ENCODE measurements at places on chromosomes 1 and 21.
A peak's percentile ranks its signal among the peaks of the same experiment; 100 is the strongest.

GRCh38 chr1:1163538-1164070 is 10.1 kb upstream of the TTLL10 start:
- DNase-seq = no peak

DNA sequence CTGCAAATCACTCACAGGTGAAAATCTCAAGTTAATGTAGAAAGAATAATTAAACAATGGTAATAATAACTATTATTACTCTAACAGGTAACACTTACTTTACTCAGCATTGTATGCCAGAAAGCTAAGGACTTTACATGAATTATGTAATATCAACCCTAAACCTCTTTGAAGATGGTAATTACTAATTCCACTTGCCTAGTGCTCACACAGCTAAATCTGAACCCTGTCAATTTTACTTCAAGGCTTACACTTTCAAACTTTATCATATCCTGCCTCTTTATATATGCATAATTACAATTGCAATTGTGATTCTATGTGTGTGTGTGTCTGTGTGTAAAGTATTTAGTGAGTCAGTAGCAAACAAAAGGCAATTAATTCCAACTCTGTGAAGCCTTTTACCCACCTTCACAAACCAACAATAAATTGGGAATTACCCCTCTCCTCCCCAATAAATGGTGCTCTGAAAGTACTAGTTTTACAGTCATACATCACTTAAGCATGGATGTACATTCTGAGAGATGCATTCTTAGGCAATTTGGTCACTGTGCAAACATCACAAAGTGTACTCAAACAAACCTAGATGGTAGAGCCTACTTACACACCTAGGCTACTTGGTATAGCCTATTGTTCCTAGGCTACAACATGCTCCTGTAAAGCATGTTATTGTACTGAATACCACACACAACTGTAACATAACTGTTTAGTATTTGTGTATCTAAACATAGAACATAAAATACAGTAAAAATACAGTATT is 5.9 kb downstream of the ZNF644 start:
- no peak for DNase-seq

GRCh38 chr1:25486602-25487001 is 55.9 kb downstream of the MACO1 start:
- no peak for DNase-seq

- DNase-seq = no peak
Observed at GRCh38 chr1:972726-973458, 6.6 kb downstream of the PLEKHN1 start.

GRCh38 chr1:48563021-48563420 is 91.0 kb upstream of the SPATA6 start:
- DNase-seq = no peak

GRCh38 chr1:115426956-115427355 is 88.9 kb upstream of the NGF start:
- DNase-seq = no peak

- no peak for DNase-seq
Observed at GRCh38 chr1:20192871-20193411, 6.6 kb upstream of the PLA2G2C start.

DNA sequence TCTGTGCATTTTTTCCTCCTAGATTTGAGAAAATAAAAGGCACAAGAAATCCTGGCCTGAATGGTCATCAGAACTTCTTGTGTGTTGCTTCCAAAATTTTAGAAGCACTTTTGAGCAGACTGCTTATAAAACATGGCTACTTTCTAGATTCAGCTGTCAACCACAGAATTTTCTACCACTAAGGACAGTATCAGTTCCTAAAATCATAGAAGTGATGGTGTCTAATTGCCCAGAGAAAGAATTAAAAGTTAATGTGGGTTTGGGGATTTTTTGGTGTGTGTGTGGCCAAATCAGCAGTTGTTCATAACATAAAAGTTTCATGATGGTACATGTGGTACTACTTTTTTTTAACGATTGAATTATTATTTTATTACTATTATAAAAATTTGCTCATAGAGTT is 171.4 kb upstream of the SNX7 start:
- no peak for DNase-seq

GRCh38 chr1:232450615-232451014 is 179.3 kb downstream of the SIPA1L2 start:
- no peak for DNase-seq

DNA sequence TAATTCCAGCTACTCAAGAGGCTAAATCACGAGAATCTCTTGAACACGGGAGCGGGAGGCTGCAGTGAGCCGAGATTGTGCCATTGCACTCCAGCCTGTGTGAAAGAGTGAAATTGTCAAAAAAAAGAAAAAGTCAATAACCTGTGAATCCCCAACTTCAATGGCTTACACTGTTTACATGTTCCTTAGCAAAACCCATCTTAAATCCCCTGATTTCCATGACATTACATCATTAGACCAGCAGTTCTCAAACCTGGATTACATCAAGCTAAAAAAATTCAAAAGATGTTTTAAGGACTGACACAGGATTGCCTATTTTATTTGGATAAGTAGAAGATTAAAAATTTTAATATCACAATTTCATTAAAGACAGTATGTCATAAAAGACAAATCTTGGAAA is 12.4 kb downstream of the GPBP1L1 start:
- no peak for DNase-seq

DNA sequence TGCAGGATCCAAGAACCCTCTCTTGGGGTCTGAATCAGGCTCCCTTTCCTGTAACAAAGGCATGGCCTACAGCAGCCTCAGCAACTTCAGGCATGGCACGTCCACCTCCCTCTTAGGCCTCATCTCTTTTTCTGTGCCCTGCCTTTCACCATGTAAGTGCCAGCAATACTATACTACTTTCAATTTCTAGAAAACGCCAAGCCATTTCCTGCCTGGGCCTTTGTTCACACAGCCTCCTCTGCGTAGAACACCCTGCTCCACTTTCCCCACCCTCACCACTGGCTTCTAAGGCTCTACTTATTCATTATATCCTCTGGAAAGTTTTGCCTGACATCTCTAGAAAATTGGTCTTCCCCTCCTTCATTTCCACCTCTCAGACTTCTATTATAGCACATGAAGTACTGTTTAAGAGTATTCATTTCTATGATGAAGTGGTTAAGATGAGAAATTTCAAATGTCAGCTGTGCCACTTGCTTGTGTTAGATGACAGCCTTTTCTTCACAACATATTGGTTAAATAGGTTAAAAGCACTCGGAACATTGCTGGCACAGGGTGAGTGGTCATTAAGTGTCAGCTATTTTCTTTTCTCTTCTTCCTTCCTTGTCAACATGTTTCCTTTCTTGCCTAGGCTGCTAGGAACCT is 41.6 kb upstream of the VWA5B1 start:
- DNase-seq = no peak

DNA sequence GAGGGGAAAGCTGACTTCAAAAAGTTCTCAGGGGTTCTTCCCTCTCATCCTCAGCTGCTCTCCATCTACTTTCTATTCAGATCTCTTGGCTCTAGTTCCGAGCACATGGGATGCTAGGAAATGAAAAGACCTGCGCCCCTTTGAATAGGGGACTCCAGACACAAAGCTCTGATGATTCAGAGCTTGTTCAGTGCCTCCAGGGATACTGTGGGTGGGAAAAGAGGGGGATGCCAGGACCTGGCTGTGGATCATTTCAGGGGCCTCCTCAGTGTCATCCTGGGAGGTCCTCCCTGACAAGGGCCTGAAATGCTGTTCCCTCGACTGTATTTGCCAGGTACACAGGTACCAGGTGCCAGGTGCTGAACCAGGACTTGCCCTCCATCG is 943 bp upstream of the KIAA0040 start:
- DNase-seq = no peak

GRCh38 chr1:218383051-218383450 is 37.9 kb downstream of the TGFB2 start:
- DNase-seq = no peak

GRCh38 chr21:33121715-33122475 is 52.0 kb downstream of the OLIG1 start:
- no peak for DNase-seq

GRCh38 chr21:42542196-42542595 is 28.5 kb downstream of the SLC37A1 start:
- DNase-seq = no peak

GRCh38 chr1:186413319-186413718 is 37.7 kb downstream of the ODR4 start:
- no peak for DNase-seq

DNA sequence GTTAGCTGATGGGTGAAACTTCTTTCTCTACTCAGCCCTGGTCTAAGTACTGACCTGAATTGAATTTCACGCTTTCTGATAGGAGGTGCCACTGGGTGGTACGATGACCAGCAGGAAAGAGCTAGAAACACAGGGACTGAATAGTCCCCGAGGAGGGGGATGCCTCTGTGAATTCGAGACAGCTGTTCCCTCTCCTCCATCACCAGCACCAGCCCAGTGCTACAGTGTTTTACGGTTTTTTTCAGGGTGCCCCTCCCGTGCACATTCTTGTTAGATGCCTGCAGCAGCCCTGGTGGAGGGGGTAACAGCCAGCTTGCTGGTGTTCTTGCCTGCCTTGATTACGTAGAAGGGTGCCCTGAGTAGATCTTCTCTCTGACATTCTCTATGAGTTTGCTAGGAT is 7.1 kb downstream of the HUNK start:
- DNase-seq = no peak

DNA sequence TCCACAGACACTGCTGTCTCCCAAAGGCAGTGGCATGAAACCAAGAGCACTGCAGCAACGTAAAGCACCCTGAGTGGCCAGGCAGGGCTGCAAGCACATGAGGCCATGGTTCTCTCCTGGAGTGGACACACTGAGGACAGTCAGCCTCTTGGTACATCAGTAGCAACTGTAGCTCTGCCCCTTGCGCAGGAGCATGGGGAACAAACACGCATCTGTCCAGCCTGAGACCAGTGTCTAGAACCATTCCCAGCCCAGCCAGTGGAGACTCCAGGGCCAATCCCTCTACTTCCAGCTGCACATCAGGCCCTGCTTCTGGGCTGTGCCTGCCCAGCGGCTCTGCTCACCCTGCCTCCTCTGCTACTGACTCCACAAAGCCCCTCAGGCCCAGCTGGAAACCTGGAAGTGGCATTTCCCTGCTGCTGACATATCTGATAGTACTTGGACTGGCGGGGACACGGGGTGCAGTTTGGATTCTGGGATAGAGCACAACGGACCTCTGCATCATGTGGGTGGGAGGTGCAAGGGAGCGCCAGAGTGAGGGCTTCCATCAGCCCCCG is 49.0 kb downstream of the TOR1AIP2 start:
- no peak for DNase-seq

DNA sequence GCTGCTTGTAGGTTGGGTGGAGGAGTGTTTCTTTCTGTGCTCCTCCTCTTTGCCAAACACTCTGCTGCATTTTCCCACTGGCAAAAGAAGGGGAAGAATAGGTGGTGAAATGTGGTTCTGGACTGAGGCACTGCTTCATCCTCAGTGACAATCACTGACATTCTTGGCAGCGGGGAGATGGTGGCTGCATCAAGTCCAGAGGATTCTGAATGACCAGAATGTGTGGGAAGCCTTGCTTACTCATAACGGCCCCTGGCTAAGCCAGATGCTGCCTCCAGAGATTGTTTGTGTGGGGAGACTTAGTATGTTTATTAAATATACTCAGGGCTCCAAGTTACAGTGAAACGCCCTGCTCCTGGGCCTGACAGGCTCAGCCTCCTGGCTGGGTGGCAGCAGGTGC is 160.3 kb downstream of the CACNA1E start:
- DNase-seq = no peak

GRCh38 chr1:53470155-53470554 is 11.0 kb downstream of the DMRTB1 start:
- no peak for DNase-seq

GRCh38 chr1:208201229-208201628 is 43.0 kb downstream of the PLXNA2 start:
- DNase-seq = no peak

DNA sequence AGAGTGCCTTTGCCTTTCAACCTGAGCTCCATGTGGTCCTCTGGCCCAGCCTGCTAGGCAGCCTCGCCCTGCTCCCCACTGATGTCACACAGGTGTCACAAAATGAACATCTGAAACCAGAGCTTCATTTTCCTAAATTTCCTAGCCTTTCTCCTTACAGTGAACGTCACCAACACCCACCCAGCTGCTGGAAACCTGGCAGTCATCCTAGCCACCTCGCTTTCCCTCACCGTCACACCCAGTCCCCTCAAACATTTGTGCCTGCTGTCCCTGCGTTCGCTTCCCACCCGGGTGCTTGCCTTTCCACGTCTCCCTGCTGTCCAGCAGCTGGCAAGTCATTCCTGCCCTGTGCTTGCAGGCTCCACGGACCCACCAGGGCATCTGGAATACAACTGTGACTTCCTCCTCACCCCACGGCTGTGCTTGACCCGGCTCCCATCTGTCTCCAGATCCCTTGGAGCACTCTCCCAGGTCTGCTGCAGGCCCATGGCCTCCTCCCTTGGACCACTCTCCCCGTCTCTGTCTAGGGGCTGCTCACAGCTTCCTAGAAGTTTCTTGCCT is 23.5 kb downstream of the ADARB1 start:
- DNase-seq = no peak

GRCh38 chr21:14916676-14917141 is 148.1 kb downstream of the NRIP1 start:
- DNase-seq = no peak

GRCh38 chr1:213327017-213327667 is 276.1 kb downstream of the RPS6KC1 start:
- peak; percentile 4 for DNase-seq

DNA sequence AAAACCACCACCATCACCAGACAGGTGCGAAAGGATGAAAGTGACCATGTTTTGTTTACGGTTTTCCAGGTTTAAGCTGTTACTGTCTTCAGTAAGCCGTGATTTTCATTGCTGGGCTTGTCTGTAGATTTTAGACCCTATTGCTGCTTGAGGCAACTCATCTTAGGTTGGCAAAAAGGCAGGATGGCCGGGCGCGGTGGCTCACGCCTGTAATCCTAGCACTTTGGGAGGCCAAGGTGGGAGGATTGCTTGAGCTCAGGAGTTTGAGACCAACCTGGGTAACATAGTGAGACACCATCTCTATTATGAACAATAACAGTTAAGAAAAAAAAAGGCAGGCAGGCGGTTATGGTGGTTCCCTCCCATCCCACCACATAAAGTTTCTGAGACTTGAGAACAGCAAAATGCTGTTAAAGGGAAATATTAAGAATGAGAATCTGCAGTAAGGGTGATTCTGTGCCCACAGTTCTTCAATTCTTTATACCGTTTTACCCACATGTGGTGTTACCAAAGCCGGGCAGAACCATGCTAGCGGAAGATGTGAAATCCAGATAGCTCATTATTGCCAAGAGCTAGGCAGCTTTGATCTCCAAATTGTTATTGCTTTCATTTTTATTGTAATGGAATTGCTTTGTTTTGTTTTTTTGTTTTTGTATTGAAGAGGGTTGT is 34.5 kb upstream of the TDRD10 start:
- no peak for DNase-seq

- DNase-seq = no peak
Observed at GRCh38 chr1:43509740-43510375, 20.8 kb upstream of the PTPRF start.

GRCh38 chr1:86498281-86498680 is 29.6 kb downstream of the CLCA1 start:
- no peak for DNase-seq

Measured in bone marrow (tissue), 2 donors.